ENCODE measurements at places on chromosomes 1 and 21.

DNA sequence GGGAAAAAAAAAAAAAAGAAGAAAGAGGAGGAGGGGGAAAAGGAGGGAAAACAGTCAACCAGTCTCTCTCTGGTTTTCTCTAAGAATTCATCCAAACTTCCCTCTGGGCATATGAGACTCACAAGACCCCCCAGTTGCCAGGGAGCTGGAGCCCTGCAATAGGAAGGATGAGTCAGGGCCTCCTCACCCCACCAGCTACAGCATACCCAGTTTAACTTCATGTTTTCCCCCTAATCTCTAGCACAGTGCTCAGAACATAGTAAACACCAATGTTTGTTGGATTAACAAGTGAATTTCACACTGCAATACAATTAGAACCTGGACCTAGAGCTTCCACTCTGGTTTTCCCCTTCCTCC lies 7.8 kb downstream of the F11R start:
- peak; percentile 81 for DNase-seq

- DNase-seq: no peak
Measured at GRCh38 chr21:14903172-14903865, 161.5 kb downstream of the NRIP1 start.

GRCh38 chr1:103917795-103918194 lies 168.1 kb downstream of the AMY1C start:
- no peak for DNase-seq

GRCh38 chr1:243475966-243476365 lies 220.1 kb downstream of the SDCCAG8 start:
- DNase-seq: no peak

DNA sequence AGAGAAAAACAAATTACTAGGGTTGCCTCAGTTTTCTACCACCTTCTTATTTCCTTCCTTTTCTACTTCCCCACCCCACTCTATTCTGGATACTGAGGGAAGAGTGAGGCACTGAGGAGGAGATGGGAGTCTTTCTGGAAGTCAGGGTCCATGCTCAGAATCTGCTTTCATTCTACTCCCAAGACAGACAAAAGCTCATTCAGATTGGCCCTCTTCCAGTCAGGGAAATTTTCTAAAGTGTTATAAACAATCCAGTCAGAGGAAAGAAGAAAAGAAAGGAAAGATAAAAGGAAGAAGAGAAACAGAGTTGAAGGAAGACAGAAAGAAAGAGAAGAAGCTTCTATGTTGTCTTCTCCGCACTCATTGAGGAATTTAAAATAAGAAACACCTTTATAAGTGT lies 228.6 kb downstream of the COP1 start:
- no peak for DNase-seq

DNA sequence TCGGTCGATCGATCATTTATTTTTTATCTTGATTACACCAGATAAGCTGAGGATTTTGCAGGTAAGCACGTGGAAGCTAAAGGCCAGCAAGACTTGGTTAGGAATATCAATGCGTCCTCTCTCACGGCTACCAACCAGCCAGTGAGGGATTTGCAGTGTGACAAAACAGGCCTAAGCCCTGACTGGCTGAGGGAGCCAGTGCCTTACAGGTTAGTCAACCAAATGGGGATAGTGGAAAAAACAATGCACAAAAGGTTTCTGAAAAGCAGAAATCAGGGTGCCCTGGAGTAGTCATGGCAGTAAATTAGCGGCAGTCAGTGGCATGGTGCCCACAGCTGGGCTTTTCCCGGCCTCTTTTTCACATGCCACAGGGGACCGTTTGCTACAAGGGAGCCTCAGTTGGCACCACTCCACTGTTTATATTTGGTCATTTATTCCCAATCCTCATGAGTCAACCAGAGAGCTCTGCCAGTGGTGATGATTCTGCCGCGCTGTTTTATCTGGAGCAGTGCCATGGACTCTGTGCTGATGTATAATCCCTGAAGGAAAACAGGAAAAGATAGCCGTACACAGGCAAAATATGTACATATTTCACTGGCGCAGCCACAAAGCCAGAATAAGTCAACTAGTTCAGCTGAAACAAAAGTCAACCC lies 167.6 kb downstream of the RHOU start:
- DNase-seq: peak; percentile 98

- no peak for DNase-seq
Measured at GRCh38 chr1:8025061-8025670, 943 bp downstream of the ERRFI1 start.

DNA sequence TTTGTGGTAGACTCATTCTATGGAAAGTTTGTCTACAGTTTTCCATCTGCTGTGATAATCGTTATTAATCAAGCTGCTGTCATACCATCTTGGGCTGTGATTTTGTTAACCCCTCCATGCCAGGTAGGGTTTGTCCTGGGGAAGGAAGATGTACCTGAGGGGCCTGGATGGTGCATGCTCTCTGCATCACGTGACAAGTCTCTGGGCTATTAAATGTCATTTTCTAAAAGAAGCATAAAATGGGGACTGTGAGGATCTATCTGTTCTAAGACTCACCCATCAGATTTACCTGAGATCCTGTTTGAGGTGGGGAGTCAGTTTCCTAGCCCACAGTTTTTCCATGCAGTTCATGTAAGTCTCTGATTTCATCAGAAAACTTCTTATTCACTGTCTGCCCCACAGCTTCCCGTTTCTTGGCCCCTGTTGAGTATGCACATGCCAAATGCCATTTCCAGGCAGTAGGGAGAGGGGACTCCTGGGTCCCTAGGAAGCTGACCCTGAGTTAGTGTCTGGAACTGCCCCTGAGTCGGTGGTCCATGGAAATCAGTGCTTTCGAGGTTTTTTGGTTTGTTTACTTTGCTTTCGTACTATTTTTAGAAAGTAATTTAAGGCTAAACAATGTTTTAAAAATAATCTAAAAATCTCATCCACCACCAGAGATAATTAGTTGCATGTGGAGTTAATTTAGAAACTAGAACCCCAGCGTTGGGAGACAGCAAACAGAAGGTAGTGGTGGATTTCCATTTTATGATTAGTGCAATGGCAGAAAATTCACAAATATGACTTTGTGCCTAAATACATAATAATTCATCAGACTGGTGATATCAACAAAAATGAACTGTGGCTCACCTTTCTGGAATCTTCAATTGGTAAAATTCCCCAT lies 46.7 kb downstream of the ZBTB18 start:
- no peak for DNase-seq

DNA sequence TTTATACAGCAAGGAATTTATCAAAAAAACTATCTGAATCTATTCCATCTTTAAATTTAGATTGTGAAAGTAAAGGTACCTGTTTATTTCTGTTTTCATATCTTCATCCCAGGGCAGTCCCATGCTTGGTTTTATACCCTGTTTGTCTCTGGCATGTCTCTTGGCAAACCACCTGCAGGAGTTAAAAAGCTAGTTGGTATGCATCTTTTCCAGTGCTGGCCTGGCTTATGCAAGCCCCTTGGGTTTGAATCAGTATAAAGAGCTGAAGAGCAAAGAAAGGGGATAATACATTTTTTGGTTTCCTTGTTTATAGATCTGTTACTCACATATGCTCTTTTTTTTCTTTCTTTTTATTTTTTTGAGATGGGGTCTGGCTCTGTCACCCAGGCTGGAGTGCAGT lies 37.8 kb downstream of the LRRC8C start:
- DNase-seq: no peak

DNA sequence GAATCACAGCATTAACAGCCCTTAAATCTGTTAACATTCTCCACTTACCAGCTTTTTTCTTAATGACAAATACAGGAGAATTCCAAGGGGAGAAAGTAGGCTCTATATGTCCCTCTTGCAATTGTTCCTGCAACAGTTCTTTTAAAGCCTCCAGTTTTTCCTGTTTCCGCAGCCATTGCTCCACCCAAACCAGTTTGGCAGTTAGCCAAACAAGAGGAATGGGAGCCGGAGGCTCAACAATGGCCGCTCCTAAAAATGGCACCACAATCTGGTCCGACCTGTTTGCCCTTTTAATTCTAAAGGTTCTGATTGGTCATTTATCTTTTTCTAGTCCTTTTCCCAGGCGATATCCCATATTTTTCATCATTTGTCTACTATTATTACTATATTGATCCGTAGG lies 14.0 kb upstream of the L1TD1 start:
- DNase-seq: no peak

DNA sequence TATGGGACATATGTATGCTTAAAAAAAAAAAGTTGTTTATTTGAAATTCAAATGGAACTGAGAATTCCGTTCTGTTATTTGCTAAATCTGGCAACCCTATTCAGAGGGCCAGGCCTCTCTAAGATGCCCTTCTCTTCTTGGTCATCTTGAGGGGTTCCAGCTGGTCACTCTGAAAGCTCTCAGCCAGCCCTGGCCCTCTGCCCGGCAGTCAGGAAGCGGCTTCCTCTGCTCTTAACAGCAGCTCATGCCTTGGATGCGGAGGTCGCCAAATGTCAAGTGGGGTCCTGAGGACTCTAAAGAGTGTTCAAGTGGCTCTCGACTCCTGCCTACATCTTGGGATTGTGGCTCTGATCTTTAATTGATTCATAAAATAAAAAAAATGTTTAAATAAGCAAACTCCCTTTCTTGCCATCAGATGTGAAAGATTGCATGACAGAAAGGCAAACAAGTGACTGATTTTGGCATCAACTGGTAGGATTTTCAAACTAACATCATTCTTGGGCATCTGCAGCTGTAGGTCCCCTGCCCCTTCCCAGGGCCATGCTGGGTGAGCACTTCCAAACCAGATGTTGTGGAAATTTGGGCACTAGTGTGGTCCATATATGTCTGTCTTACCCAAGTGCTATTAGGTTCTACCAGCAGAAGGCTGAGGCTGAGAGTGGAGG lies 130.8 kb downstream of the PRDM2 start:
- no peak for DNase-seq

DNA sequence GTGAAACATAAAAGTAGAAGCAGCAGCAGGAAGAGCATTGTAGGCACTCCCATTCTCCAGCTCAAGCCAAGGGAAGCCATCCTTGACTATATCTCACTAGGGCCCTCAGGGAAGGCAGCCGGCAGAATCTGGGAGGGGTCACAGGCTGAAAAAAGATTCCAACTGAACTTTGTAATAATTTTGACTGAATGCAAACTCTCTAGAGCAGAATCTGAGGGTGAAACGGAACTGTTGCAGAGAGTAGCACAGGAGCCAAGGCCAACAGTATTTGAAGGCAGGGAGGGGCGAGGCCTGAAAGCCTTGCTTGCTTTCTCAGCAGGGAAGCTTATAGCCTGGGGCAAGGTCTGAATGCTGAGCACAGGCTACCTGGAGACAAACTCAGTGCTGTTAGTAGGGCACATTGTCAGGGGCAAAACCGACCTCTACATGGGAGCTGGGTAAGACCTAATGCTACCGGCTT lies 180.6 kb downstream of the COL24A1 start:
- DNase-seq: no peak

GRCh38 chr21:46017695-46018094 lies 36.1 kb downstream of the COL6A1 start:
- no peak for DNase-seq

- DNase-seq: peak; percentile 10
Measured at GRCh38 chr1:197619008-197619640, 156.2 kb downstream of the DENND1B start.

DNA sequence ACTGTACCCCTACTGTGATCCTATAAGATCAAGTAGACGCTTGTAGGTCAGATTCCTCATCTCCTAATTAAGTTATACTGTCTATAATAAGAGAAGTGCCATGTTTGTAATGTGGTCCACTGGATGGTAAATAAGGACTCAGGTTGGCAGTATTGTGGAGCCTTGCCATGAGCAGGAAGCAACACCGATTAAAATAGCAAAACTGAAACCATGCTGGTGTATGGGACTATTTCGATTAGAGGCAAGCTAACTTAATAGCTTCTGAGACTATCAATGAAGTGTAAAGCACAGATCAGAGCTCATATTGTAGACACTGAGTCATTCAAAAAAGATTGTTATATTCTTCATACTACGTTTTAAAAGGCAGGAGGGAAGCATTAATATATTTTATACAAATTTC lies 348.8 kb downstream of the HHAT start:
- DNase-seq: no peak

DNA sequence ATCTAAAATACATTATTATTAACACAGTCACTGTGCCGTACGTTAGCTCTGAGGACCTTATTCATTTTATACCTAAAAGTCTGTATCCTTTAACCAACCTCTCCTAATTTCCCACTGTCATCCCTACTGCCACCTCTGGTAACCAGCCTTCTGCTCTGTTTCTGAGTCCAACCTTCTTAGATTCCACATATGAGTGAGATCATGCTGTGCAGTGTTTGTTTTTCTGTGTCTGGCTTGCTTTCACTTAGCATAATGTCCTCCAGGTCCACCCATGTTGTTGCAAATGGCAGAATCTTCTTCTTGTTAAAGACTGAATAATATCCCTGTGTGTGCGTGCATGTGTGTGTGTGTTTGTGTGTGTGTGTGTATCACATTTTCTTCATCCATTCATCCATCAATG lies 64.2 kb downstream of the ETS2 start:
- DNase-seq: no peak

GRCh38 chr1:22691031-22691753 lies 19.4 kb upstream of the EPHB2 start:
- DNase-seq: no peak

GRCh38 chr1:166980818-166981217 lies 5.5 kb upstream of the ILDR2 start:
- DNase-seq: no peak

GRCh38 chr1:100481303-100481702 lies 56.6 kb upstream of the GPR88 start:
- DNase-seq: no peak

- DNase-seq: peak; percentile 10
Measured at GRCh38 chr1:92736395-92736794, 48.5 kb downstream of the EVI5 start.

GRCh38 chr1:9984253-9984652 lies 12.8 kb upstream of the RBP7 start:
- DNase-seq: no peak

GRCh38 chr1:92701147-92701546 lies 83.8 kb downstream of the EVI5 start:
- no peak for DNase-seq

DNA sequence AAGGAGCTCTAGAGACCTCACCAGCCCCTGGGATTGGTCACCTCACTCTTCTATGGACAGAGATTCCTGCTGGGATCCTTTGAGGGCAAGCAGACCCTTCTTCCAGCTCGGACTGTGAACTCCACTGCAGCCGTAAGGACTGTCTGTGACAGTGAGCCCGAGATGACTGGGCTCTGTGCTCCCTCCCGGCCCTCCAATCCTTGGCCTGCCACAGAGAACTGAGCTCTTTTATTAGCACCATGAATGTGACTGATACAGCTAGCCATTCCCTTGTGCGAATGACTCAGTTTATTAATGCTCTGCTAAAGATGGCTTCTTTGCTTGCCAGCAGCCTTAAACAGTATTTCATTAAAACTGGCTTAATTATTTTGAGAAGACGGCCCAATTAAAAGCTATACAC lies 194.6 kb upstream of the LMO4 start:
- no peak for DNase-seq

DNA sequence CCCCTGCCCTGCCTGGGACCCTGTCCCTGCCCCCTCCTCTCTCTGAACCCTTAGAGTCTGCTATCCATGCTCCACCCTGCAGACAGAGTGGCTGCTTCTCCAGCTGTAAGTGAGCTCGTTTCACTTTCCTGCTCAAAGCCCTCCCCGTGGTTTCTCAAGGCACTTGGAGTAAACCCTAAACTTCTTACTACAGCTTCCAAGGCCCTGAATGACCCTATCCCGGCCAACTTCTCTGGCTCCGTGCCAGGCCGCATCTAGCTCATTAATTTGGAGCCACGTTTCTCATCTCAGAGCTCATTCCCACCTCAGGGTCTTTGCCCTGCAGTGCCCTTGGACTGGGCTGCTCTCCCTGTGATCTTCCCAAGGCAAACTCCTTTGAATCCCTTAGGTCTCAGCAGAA lies 235.1 kb upstream of the RUNX1 start:
- no peak for DNase-seq

GRCh38 chr1:17616731-17617279 lies 77.3 kb downstream of the ARHGEF10L start:
- DNase-seq: no peak

- DNase-seq: no peak
Measured at GRCh38 chr1:218266356-218266755, 18.7 kb upstream of the RRP15 start.

All from dermis microvascular lymphatic vessel endothelial cell (primary cell).